AG04449 (cell line): ENCODE measurements at places on chromosomes 4 and X.
A peak's percentile ranks its signal among the peaks of the same experiment; 100 is the strongest.

DNA sequence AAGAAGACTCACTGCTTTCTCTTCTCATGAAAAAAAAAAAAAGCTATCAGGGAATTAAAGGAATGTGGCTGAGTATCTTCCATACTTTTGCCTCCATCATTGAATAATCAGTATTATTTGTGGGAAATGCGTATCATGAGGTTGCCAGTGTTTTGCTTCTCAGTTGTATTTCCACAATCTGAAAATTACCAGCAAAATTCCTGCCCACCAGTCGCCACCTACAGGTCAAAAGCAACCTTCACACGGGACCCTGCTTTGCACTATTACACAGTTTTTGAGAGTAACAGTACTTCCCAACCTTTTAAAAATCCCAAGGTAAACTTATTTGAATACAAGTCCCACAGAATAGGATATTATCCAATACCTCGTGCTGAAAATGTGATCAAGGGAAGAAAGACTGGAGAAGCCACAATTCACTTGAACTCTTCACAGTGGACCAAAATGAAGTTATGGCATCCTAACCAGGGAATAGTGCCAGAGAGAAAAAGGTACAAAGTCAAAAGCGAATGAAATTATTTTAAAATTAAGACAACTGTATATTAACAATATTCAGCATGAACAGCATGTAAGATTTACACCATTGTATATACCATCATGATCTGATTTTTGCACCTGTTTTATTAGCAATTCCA lies 30.4 kb downstream of the PGRMC1 start:
- no peak for DNase-seq

DNA sequence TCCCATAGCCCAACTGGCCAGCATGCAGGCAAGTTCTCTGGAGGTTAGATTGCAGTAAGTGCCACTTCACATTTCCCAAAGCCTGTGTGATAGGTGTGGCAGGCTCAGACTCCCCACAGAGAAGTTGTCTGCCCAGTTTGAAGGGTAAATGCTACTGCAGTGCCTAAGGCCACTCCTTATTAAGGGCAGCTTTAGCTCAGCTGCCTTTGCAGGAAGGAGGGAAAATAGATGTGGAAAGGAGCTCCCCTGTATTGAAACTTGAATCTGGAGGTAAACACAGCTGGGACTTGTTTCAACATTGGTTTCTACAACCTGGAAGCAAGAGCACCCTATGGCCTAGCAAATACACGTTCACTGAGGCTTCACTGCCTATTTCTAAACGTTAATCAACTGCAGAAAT lies 22.4 kb downstream of the NEXMIF start:
- DNase-seq, result no peak

GRCh38 chrX:120457766-120458180 lies 11.3 kb downstream of the LAMP2 start:
- DNase-seq, result peak; percentile 52

GRCh38 chr4:2172161-2172560 lies 69.8 kb downstream of the HAUS3 start:
- DNase-seq, result no peak

GRCh38 chr4:159368320-159368719 lies 265.4 kb downstream of the RAPGEF2 start:
- no peak for DNase-seq

- DNase-seq, result no peak
These were observed 190.4 kb downstream of the UNC5C start for GRCh38 chr4:95358421-95358820.

- no peak for DNase-seq
These were observed 676.7 kb downstream of the GALNTL6 start for GRCh38 chr4:172489861-172490260.

DNA sequence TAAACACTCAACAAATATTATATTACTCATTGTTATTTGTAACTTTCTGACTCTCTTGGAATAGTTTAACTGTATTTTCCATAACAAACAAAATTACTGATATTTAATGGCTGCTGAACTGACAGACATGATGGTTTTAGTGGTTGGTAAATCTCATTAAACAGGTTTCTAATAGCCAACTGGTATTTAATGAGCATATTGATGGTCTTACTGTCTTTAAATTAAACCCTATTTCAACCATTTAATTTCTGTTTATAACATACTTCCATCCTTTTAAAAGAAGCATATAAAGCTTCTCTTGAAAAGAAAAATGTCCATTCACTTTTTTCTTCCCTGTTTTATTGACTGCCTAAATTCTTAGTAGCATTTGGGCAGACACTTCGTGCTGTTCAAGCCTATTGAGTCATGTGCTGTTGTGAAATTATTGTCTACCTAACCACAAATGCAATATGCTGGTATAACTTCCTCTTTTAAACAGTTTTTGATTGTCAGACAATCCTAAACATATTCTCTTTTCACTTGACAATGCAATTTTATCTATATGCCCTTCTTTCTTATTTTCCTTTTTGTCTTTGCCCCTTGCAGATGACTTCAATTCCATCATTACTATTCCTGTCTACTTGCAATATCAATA lies 163.9 kb upstream of the SLC7A11 start:
- peak; percentile 12 for DNase-seq

DNA sequence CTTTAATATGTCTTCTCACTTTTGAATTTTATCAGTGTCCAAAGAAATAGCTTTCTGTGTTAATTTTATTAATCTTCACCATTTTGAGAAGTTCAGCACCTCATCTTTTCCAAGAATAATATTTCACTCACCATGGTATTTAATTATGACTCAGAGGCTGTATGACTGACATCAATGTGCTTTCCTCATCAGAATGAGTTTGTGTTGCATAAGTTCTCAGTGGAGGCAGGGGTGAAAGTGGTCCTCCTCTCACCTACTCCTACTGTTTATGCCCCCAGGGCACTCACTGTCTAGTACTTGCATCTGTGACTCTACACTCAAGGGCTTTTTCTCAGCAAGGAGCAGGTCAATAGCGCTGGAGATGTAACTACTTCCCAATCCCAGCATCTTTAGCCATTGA lies 905.3 kb upstream of the INTU start:
- no peak for DNase-seq

DNA sequence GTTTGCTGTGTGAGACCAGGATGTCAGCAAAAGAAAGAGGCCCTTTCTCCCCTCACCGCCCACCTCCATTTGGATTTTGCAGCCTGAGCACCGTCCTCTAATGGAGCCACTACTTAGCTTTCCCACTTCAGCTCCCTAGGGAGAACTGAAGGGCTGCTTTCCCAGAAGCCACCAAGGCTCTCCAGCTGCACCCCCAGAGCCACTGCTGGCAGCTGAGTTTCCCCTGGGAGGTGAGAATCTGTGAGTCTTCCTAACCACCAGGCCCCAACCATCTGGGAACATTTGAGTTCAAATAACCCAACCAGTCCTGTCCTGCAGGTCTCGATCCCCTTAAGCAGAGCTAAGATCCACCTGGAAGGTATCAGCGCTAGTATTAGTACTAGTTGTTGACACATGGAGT lies 173.1 kb upstream of the USP9X start:
- no peak for DNase-seq

GRCh38 chr4:159455675-159456237 lies 352.9 kb downstream of the RAPGEF2 start:
- DNase-seq, result no peak

- DNase-seq, result no peak
These were observed 199.8 kb upstream of the SFRP2 start for GRCh38 chr4:153988492-153989363.

GRCh38 chr4:138788267-138788790 lies 227.3 kb upstream of the NOCT start:
- DNase-seq, result no peak

- DNase-seq, result no peak
These were observed 128.9 kb upstream of the LIMCH1 start for GRCh38 chr4:41408859-41409593.

DNA sequence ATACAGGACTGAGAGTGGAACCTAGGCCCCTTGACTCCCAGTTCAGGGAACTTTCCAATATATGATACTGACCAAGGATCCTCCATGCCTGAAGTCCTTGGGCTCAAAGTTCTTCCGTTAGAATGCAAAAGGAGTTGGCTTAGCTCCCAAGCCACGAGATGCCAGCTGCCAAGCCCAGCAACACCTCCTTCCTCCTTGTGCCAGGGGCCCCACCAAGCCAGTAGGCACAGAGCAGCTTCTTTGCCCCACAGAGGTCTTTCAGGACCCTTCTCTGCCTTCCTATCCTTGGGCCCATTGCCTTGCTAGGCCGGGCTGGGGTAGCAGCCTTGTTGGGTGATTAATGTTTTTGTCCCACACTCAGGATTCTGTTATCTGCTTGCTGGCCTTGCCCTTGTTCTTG lies 105.6 kb downstream of the EFNB1 start:
- DNase-seq, result no peak

GRCh38 chr4:24103434-24104157 lies 213.7 kb upstream of the PPARGC1A start:
- no peak for DNase-seq

- DNase-seq, result no peak
These were observed 56.0 kb upstream of the RASGEF1B start for GRCh38 chr4:81527709-81528108.

DNA sequence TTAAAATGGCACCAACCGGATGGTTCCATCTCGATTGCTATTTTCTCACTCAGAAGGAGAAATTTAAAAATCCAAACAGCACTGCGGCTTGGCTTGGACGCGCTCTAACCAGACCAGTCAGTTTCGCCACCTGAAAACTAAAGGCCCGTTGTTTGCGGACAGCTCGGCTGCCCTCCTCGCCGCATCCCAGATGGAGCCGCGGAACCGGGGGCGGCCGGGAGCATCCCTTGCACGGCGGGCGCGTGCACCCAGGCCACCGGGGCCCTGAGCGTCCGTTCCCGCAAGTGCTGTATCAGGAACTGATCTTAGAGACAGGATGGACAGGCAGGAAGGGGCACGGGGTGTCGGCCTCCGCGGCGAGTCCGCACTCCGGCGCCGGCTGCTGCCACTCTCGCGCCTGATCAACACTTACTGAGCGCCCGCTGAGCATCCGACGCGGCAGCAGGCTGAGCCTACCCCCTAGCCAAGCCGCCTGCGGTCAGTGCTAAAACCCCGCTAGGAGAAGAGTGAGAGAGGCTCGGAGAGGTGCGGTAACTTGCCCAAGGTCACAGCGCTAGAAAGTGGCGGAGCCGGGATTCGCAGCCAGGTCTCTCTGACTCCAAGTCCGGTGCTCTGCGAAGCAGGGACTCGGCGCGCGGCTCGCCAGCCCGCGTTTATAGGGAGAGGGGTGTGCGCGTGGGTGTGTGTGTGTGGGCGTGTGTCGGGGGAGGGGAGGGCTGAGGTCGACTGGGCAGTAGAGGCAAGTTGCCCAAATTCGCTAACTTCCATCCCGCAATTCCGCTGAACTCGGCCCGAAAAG lies at the start of gene CITED1:
Gene CITED1, minus strand, starts transcription at position 629 of the 799 bp plus-strand sequence. CDS start 3,045 bp downstream, outside the sequence.
- no peak for DNase-seq

GRCh38 chr4:106495476-106495875 lies 126.9 kb upstream of the GIMD1 start:
- peak; percentile 37 for DNase-seq

- DNase-seq, result no peak
These were observed 81.4 kb downstream of the MTNR1A start for GRCh38 chr4:186473933-186474332.

- no peak for DNase-seq
These were observed 395.9 kb upstream of the EMCN start for GRCh38 chr4:100913685-100914084.

DNA sequence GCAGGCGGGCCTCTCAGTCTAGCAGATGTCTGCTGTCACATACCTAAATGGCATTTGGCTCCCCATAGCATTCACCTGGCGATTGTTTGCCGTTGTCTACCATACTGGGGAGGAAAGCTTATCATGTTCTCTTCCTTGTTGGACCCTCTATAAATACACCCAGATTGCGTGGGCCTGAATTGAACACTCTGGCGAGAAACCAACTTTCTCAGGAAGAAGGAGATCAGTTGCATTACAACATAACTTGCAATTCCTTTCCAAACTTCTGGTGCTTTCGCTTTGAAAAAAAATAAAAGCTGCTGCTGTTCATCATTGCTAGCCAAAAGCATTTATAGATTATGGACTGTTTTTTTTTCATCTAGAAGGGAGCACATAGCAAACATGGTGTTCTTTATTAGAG lies 230.0 kb upstream of the GPC4 start:
- no peak for DNase-seq

GRCh38 chr4:183335369-183335940 lies 13.2 kb upstream of the CLDN24 start:
- peak; percentile 80 for DNase-seq

DNA sequence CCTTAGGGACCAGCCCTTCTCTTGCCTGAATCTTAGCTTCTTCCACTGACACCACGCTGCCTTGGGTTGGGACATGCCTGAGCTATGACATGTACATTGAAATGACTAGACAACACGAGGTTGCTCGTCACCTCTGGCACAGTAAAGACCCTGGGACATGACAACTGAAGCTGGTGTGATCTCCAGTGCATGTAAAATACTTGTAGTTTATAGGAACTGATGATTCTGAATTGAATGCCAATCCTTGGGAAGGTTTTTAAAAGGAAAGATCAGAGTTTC lies 100.7 kb upstream of the PGRMC2 start:
- DNase-seq, result no peak
